CD4-positive, alpha-beta T cell treated with Interleukin-12 subunit alpha and Interleukin-12 subunit beta, for 1 hour (primary cell): ENCODE measurements at places on chromosomes 5 and 9.

- no peak for DNase-seq
Observed at GRCh38 chr5:10257870-10258269, 7.8 kb downstream of the CCT5 start.

- no peak for DNase-seq
Observed at GRCh38 chr9:97518909-97519307, 17.4 kb downstream of the TMOD1 start.

GRCh38 chr5:140118302-140118936 is 4.5 kb downstream of the PURA start:
- no peak for DNase-seq

DNA sequence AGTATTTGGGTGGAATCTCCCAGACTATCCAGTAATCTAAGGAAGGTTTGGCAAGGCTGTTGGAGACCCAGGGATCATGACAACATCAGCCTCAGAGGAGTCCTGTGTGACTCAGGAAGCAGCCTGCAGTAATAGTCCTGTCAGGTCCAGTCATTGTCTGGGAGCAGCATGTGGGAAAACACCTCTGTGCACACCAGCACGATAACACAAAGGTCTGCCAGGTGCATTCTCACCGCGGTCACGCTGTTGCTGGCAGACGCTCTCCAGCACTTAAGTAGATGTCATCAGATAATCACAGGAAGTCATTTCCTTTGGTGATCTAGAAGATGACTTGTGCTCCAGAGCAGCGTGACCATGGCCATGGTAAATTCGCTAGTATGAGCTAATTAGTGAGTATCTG is 99.2 kb upstream of the IQGAP2 start:
- peak; percentile 51 for DNase-seq

DNA sequence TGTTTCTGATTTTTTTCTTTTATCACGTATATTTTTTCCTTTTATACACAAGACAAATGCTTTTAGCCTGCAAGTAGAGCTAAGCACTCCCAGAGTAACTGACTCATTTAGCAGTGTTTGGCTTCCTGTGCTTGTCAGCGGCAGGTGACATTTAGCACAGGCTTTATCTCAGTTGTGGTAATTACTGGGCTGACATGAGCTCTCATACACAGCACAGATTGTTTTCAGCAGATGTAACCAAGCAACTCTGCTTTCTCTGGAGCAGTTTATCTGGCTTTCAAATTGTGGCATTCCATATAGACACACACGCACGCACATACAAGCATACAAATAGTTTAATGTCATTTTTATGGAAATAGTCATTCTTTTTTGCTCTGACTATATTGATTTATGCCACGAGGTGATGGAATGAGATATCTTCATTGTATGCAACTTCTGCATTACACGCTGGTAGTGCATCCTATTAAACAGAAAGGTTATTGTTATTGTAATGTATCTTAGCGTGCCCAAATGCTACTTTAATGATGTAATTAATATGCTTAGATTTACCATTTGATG is 379.0 kb upstream of the GRAMD2B start:
- no peak for DNase-seq

GRCh38 chr5:118557251-118557661 is 431.1 kb downstream of the DTWD2 start:
- no peak for DNase-seq
